ENCODE measurements at places on chromosomes 12 and 14.

DNA sequence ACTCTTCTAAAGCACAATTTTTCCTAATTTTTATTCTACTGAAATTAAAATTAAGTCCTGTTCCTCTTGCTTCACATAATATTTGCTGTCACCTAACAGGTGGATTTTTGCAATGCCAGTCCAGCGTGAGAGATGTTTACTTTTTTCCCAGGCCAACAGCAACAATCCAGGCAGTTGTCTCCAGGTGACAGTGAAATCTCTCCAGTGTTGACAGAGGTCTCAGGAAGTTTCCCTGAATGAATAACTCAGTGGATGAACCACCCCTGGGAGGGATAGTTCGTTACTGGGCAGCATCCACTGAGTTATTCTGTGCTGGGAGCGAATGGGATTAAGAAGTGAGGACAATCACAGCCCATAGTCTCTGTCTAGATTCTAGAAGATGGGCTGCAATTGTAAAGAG lies 7.1 kb upstream of the NT5DC3 start:
- DNase-seq, result no peak

DNA sequence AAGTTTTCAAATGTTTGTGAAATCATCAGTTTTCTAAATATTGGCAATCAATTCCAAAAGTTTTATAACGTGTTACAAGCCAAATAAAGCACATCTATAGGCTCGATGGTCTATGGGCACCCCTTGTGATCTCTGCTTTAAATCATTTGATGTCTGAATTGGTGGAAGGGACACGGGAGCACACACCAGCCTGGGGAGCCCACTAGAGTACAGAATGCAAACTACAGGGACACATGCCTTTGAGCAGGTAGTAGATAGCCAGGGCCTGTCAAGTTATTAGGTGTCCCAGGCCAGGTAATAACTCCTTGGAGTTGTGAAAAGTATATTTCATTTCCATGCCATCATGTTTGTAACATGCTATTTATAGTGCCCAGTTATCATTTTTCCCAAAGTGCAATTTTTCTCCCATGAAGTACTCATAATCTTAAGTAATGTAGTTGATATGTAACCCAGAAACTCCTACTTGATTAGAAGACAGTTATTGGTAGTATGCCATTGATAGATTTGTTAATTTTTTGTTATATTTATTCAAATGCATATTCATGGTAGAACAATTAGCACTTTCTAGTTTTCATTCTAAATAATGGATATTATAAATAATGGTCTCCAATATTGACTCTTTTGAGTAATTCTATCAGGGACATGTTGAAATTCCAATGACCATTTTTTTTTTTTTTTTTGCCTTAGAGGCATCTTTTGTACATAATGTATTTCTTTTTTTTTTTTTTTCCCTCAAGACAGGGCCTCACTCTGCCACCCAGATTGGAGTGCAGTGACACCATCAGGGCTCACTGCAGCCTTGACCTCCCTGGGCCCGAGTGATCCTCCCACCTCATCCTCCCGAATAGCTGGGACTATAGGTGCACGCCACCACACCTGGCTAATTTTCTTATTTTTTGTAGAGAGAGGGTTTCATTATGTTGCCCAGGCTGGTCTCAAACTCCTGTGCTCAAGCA lies 96.9 kb upstream of the FGD4 start:
- DNase-seq, result peak; percentile 8

GRCh38 chr14:59281609-59282377 lies 93.3 kb downstream of the DAAM1 start:
- DNase-seq, result no peak

- DNase-seq, result no peak
Measured at GRCh38 chr12:16474801-16475200, 127.4 kb downstream of the MGST1 start.

GRCh38 chr12:57619434-57620244 lies 8.4 kb downstream of the ARHGEF25 start:
- DNase-seq, result peak; percentile 42

DNA sequence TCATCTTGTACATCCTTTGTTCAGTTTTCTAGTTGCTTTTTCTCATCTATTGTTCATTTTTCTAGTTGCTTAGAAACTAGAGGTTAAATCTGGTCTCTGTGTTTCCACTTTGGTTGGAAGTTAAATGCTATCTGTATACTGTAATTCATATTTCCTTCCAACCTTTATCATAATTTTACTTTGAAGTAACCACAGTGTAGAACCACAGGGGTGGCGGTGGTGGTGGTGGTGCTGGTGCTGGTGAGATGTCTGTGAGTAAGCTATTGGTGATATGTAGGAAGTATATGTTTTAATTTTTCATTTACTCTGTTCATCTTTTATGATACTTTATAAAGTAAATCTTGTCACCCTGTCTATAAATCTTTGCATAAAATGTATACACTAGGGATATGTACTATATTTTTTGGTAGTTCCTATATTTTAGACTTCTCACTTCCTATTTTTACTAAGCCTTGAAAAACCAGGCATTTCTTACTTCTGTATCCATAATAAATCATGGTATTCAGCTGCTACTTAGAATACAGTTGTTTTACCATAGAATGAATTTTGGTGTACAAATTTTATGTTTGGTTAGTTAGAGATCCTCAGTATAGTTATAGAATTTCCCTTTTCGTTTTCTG lies 31.9 kb downstream of the CCDC91 start:
- peak; percentile 76 for DNase-seq

DNA sequence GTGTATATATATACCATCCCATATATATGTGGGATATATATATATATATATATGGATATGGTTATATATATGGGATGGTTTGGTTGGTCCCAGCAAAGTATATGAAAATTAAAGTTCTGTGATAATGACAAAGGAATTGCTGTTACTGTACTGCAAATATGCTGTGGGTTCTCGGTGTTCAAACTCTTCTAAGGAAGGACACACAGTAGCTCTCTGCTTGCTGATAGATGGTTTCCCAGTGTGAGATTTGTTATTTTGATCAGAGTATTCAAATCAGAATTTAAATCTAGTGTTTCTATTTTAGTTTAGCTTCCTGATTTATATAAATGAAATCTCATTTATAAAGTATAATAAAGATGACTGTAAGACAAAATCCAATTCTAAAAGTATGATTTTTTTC lies 19.7 kb downstream of the SLC35E3 start:
- no peak for DNase-seq

DNA sequence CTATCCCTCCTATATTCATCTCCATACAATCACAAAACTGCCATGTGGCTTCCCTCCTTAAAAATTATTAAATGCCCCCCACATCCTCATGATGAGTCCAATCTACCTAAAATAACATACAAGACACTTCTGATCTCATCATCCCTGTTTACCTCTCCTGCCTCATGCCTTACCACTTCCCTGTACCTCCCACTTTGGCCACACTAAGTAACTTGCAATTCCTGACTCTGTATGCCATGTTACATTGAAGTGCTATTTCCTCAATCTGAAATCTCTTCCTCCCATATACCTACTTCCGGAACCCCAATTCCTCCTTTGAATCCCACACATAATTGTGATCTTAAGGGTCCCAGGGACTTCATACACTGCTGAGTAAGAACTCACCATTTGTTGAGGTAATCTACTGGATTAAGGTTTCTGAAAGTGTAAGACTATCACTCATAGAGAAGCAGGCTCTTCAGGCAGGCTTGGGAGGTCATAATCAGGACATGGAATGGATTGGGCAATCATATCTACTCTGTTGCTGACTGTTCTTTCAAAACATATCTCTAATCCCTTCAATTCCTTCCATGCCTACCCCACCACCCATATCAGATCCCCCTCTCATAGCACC lies 117.6 kb upstream of the PLEKHG7 start:
- DNase-seq, result no peak

- DNase-seq, result no peak
Measured at GRCh38 chr14:103362780-103363179, 22.4 kb upstream of the MARK3 start.

GRCh38 chr12:79069009-79069408 lies 204.4 kb downstream of the SYT1 start:
- DNase-seq, result no peak

GRCh38 chr12:127791217-127791616 lies 475.8 kb upstream of the TMEM132C start:
- no peak for DNase-seq

GRCh38 chr14:100062590-100062989 lies 2.6 kb upstream of the EVL start:
- DNase-seq, result peak; percentile 37

- no peak for DNase-seq
Measured at GRCh38 chr12:26021534-26021933, 63.1 kb downstream of the RASSF8 start.

DNA sequence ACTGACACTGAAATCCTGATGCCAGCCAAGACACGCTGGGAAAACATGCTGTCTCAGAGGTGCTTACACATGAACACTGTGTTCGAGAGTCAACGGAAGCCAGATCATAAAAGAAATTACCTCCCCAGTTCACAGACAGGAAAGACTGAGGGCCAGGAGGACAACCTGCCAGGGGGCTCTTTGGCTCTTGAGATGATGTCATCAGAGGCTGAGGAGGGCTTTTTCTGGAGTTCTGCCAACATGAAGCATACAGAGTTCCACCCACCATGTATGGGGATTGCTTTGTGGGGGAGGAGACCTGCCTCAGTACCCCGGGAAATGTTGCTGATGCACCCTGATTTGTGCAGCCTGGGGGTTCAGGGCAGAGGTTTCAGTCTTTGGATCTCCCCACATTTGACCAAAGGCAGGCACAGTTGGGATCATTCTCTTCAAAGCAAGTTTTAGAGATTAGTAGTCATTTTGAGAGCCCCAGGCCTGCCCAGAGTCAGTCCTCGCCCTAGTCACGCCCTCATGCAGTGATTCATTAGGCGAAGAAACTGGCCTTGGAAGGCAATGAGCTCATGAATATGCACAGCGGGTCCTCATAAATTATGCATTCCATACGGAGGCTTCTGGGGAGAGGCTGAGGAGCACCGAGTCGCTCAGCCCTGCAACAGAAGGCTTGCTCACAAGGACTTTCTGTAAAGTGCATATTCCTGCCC lies 34.9 kb upstream of the EML1 start:
- no peak for DNase-seq

- no peak for DNase-seq
Measured at GRCh38 chr14:69115407-69116185, 37.3 kb downstream of the DCAF5 start.

DNA sequence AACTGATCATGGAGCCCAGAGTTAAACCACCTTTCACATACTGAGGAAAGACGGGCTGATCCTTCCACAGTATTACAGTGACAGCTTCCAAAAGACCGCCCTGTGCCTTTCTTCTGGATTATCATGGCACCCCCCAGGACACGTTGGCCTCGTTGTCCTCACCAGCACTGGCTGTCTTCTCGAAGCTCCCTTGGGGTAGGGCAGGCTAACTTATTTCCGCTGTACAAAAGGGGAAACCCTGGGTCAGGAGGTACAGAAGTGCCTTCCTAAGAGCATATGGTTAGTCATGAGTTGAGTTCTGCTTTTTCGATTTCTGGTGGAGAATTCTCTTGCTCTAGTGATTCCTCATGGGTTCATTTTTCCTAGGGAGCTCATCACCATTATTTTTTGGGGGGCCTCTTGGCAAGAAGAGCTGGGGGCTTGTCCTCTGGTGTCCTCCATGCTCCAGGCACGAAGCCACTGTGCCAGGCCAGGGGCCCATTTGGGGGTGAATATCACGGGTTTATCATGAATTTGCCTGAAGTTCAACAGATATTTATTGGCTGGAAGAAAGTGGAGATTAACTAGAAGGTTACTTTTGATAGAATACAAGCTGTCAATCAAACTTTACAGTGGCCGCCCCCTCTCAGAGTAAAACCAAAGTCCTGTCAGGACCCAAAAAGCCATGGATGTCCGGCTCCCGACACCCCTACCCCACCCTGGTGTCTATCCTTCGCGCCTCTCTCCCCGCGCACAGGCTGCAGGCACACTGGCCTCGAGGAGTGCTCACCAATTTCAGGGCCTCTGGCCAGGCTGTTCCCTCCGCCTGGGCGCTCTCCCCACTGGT lies 8.8 kb upstream of the TRAF3 start:
- DNase-seq, result no peak

DNA sequence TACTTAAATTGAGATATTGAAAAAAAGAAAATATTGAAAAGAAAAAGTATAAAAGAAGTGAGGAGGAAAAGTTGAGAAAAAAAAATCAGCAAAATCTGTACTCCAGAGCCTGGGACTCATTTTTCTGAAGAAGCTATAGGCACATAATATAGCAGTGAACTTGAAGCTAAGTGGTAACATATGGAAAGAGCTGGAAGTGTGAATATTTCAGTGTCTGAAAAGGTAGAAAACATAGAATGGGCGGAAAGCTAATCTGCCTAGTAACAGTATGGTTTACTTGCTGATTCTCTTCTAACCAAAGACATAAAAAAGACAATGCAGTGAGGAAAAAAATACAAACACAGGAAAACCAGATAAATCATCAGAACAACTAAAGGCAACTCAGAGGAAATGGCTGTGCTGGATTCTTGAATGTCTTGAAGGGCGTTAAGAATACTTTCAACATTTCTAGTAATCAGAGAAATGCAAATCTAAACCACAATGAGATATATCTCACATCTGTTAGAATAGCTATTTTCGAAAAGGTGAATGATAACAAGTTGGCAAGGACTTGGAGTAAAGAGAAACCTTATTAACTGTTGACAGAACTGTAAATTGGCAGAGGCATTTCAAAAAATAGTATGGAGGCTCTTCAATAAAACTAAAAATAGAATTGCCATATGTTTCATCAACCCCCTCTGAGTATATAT lies 784.6 kb downstream of the LRFN5 start:
- no peak for DNase-seq

- DNase-seq, result peak; percentile 18
Measured at GRCh38 chr12:10562306-10562933, 51.0 kb downstream of the MAGOHB start.

GRCh38 chr14:55986069-55986468 lies 132.1 kb upstream of the PELI2 start:
- DNase-seq, result no peak

GRCh38 chr12:26275313-26276131 lies 80.1 kb downstream of the SSPN start:
- no peak for DNase-seq

DNA sequence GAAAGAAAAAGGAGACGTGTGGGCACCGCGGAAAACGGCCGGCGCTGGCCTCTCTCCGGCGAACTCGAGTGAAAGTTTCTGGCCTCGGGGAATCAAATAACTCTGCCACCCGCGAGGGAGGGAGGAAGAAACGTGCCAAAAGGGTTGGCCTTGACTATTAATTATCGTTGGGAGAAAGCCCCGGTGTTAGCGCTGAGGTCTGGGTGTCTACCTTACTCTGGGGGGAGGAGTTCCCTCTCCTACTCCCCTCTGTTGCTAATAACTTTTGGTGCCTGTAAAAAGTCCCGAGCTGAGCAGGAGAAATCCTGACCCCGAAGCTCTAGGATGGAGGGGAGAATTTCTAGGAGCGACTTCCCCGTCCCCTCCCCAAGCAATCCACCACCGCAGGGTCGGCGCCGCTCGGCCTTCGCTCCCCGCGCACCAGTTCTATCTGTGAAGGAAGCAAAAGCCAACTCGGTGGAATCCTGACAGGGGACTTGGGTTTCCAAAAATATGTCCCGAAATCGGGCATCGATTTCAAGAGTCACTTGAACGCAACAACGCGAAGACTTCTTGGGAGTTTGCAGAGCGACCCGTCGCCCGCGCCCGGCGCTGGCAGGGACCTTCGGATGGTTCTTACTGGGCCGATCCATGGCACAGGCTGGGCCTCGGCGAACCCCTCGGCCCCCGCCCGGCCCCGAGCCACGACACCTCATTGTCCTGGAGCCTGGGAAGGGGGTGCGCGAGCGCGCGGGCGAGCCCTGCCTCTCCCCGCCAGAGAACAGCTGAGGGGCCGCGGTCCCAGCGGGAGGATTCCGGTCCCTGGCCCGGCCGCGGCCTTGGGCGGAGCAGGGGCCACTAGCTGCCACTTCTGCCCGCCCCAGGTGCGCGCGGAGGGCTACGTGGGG lies 1.7 kb downstream of the OTX2 start:
- DNase-seq, result no peak

Data from CD4-positive, alpha-beta T cell treated with Interleukin-6 for 4 hours (primary cell).